ENCODE measurements at places on chromosomes 7 and 10.

DNA sequence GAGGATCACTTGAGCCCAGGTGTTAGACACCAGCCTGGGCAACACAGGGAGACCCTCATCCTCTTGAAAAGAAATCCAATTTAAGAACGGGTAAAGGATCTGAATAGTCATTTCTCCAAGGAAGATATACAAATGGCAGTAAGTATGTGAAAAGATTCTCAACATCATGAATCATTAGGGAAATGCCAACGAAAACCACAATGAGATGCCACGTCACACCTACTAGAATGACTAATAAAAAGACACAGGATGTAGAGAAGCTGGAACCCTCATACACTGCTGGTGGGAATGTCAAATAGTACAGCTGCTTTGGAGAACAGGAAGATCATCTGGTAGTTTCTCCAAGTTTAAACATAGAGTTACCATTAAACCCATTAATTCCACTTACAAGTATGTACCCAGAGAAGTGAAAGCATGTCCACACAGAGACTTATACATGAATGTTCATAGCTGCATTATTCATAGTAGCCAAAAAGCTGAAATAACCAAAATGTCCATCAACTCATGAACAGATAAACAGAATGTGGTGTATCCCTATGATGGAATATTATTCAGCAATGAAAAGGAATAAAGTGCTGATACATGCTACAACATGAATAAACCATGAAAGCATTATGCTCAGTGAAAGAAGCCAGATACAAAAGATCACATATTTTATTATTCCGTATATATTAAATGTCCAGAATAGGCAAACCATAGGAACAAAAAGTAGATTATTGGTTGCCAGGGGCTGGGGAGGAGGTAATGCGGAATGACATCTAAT lies 13.1 kb upstream of the ZMIZ2 start:
- DNase-seq = peak; percentile 34

DNA sequence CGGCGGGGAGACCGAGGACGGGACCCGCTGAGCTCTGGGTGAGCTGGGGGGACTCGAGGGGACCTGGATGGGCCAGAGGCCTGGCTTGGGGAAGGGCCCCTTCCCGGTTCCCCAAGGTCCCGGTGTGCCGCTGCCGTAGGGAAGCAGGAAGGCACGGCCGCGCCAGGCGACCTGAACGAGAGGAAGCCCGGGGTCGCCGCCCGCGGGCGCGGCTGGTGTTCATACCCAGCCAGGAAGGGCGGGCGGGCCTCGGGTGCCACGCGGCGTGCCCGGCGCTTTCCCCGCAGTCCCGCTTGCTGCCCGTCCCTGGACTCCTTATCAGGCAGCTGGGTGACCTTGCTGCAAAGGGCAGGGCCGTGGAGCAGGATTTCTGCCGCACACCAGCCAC lies 38.0 kb downstream of the ZNF777 start:
- no peak for DNase-seq

DNA sequence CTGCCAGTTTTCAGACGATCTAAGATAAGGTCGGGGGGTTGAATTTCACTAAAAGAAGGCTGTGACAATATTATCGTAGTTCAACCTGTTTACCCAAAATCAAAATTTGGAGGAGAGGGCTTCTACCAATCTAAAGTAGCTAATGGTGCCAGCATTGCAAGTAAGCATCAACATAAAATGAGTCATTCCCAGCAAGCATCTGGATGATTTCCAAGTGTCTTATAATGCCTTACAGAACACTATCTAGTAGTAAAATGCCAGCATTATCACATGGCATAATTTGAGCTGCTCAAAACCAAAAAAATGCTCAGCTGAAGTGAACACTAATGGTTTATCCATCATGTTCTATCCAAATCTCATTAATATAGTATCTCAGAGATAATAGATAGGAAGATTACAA lies 1193.9 kb downstream of the DNAJB9 start:
- no peak for DNase-seq

DNA sequence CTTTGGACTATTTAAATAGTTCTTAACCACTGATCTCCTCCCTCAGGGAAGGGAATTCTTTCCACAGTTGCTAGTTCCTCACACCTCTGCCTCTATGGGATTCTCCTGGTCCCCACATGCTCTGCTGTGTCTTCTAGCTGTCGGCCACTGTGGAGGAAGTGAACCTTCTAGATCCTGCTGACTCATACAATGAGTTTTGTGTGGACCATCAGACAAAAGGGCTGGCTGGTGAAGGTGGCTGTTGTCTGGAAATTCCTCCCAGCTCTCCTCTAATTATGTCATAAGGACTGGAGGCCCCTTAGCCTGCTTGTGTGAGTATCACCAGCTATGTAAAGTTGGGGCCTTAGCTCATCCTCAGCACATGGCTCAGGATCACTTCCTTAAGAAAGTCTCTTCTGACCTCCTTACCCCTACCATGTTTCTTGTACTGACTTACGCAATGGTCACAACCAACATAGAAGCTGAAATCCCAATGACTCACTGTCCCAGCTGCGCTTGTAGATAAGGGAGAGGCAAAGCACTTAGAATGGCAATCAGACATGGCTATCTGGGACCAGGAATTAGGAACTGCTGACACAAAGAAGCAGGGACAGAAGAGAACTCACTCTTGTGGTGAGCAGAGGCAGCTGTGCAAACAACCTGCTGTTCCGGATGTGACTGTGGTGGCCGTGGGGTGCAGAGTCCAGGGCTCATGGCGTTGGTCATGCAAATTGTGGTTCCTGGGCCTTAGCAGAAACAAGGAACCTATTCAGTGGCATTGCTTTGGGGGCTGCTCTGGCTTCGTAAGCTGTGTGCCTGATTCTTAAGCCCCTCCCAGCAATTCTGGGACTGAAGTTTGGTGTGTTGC lies 2.5 kb upstream of the MACC1 start:
- peak; percentile 73 for DNase-seq

GRCh38 chr7:88366845-88367244 lies 60.2 kb upstream of the STEAP4 start:
- DNase-seq = no peak

- no peak for DNase-seq
Measured at GRCh38 chr7:20539201-20539600, 76.3 kb upstream of the ABCB5 start.

- no peak for DNase-seq
Measured at GRCh38 chr7:19772841-19773760, at the start of gene TMEM196. TSS of gene TMEM196 (minus strand) at chr7:19773617. CDS start at chr7:19772696, 921 bp downstream.

DNA sequence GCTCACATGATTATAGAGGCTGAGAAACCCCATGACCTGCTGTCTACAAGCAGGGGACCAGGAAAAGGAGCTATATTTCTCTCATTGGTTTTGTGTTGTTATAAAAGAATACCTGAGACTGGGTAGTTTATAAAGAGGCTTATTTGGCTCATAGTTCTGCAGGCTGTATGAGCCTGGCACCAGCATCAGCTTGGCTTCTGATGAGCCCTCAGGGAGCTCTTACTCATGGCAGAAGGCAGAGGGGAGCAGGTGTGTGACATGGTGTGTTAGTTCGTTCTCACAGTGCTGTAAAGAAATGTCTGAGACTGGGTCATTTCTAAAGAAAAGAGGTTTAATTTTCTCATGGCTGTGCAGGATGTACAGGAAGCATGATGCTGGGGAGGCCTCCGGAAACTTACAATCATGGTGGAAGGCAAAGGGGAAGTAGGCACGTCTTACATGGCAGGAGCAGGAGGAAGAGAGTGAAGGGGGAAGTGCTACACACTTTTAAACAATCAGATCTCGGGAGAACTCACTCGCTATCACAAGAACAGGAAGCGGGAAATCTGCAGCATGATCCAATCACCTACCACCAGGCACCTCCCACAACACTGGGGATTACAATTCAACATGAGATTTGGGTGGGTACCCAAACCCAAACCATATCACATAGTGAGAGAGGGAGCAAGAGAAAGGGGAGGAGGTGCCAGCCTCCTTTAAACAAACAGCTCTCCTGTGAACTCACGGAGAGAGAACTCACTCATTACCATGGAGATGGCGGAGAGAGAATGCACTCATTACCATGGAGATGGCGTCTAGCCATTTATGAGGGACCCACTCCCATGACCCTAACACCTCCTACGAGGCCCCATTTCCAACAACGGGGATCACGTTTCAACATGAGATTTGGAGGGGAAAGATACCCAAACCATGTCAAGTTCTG lies 133.4 kb downstream of the JCAD start:
- peak; percentile 53 for DNase-seq

GRCh38 chr10:128763588-128763987 lies 637.4 kb upstream of the MKI67 start:
- no peak for DNase-seq

DNA sequence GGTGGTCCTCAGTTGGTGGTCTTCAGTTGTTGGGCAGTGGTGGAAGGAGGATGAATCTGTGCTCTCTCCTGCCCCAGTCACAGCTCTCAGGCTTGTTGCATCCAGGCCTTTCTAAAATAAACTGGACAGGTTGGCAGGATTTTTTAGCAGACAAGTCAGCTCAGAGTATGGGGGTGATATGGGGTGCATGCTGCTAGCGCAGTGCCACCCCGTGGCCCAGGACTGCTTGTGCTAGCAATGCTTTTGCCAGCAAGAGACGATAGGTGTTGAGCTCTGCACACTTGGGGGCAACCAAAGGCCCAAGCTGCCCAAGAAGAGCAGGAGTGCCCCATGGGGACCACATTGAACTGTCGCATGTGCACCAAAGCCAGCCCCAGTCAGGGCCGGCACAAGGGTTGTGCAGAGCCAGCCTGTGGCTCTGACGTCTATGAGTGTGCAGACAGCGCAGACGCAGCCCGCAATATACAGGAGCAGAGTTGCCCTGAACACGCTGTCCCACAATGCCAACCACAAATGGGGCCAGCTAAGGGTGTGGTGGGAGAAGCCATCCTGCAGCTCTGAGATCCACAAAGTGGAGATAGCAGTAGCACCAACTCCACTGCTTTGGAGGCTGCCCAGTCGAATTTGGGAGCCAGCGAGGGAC lies 49.8 kb upstream of the PDSS1 start:
- no peak for DNase-seq

DNA sequence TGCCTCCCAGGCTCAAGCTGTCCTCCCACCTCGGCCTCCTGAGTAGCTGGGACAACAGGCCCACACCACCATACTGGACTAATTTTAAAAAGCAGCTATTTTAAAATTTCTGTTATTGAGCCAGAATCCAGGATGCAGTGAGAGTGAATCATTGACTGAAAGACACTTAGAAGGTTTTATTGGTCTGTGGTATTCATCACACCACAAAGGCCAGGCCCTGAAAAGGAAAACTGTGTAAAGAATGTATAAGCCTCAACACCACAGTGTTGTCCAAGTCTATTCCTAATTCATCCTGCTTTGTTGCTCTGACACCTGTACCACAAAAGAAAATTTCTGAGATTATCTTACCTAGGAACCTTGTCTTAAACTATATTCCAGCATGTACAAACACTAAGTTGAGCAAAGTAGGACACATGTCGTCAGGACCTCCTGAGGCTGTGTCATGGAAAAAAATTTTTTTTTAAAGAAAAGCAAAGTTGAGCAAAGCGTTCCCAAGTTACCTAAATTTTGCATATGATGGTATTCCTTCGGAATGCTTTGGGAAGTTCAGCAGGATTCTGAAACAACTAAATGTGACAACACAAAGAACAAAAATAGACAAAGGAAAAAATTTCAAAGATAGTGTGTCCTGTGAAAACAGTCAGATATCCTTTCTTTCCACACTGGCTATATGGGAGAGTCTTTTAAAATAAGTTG lies 129.6 kb upstream of the MKLN1 start:
- no peak for DNase-seq

- DNase-seq = no peak
Measured at GRCh38 chr10:12847361-12847975, 154.0 kb downstream of the CCDC3 start.

DNA sequence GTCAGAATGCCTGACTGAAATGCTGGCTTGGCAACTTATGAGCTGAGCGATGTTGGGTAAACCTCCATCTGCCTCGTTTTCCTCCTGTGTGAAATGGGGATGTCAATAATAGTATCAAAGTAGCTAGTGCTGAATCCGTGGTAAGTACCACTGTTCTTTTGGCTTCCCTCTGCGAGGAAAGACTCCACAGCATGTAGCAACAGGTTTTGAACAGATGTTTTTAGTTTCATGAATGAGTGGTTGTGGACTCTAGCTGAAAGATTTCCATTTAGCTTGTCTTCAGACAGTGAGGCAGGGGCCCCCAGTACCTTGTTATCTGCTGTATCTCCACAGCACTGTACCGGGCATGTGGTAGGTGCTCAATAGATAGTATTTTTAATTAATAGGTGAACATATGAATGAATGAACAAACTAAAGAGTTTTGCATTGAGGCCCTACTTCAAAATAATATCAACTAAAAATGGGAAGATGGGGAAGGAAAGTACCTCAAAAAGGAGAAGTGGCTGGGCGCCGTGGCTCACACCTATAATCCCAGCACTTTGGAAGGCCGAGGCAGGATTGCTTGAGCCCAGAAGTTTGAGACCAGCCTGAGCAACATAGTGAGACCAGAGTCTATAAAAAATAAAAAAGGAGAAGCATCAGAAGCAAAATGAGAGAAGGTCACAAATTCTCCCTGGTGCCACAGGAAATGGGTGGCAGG lies 5.6 kb upstream of the DLG5 start:
- peak; percentile 6 for DNase-seq

- no peak for DNase-seq
Measured at GRCh38 chr10:10338339-10338738, 679.3 kb upstream of the CELF2 start.

- DNase-seq = peak; percentile 2
Measured at GRCh38 chr7:138195151-138195571, 118.9 kb downstream of the AKR1D1 start.

DNA sequence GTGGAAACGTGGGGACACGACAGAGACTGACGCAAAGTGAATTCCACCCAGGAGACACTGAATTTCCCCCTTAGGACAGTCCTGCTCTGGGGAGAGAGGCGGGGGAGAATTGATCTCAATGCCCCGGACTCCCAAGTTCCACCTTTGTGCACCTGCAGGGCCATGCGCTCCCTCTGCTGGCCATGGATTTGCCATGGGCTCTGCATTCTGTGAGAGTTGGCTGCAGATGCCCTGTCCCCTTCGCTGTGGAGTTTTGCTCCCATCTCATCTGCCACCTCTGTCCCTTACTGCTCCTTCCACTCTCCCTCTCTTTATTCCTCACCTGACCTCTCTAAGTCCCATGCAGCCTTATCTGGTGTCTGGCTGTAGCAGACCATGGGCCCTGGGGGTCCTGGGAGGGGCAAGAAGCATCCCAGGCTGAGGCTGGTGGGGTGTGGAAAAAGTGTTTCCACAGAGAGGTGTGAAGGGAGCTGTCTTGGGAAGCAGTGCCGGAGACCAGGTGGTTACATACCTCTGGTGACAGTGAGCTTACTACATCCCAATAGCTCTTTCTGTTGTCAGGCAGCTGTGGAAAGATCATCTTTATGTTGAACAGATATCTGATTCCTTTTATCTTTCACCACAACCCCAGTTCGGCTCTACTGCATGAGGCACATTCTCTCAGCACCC lies 14.3 kb downstream of the GHRHR start:
- no peak for DNase-seq

DNA sequence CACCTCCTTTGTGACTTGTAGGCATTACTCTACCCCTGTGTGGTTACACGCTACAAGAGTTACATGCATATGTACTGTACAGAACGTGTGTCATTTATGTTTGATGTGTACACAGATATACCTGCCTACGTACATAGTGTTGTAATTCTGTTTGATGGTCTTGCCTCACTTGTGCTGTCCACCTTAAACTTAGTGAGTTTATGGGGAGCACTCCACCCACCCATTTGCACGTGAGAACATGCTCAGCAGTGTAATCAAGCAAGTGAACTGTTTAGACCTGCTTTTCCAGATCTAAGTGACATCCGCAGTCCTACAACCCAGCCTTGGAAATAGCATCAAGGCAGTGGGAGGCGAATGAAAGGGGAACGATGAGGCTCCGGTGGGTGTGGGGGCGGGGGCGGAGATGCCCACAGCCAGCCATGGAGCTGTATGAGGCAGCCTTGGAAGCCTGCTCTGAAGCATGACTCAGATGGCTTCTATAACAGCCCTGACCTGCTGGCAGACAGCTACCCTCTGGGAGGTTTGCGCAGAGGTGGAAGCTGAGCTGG lies 52.1 kb downstream of the SUFU start:
- DNase-seq = peak; percentile 76
